ENCODE measurements at places on chromosomes 7 and 10.
A peak's percentile ranks its signal among the peaks of the same experiment; 100 is the strongest.

DNA sequence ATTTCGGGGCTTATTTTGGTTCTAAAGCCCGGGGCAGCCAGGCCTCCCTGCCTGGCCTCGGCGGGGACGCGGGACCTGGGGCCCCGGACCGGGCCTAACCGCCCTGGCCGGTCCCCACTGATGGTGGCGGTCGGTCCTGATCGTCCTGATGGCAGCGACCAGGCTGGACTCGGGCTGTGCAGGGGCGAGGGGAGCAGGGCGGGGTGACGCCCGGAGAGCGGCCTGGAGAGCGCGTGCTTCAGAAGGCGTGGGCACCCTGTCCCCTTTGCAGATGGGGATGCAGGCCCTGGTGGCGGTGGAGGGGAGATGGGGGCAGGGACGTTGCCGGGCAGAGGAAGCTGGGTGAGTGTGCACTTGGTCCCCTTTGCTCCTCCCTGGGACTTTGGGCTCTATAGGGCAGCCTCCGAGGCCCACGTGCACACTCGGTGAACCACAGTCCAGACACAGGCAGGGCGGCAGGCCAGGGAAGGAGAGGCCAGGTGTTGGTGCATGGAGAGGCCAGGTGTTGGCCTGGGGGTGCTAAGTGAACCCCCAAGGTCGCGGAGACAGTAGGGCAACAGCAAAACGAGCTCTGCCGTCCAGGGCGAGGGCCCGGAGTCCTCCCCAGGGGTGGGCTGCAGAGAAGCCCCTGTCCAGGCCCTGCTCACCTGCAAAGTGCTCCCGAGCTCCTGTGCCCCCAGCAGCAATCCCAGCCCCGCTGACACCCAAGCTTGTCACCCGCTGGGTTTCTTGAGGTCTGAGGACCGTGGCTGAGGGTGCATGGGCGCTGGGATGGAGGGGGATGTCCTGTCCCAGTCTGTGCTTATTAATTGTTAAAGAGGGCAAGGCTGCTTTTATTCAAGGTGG, 42.4 kb upstream of the FAM20C start:
- peak; percentile 67 for DNase-seq

DNA sequence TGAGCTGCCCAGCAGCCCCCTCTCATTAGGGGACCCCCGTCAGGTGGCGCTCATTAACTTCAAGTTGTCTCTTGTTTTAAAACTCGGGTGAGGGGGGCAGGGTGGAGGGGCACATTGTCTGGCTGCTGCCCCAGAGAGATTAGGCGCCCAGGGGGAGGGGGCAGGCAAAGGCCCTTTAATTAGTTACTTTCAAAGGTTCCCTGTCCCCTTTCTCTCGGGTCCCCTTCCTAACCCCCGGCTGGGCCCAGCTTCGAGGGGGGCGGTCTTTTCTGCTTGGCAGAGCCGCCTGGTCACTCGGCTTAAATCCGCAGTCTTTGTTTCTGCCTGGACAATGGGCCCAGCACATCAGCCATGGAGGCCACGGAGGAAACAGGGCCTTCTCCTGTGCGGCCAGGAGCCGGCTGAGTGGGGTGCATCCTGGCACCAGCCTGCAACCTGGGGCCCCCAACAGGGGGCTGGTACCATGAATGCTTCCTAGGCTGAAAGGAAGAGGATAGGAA, 38.9 kb upstream of the SLF2 start:
- no peak for DNase-seq

DNA sequence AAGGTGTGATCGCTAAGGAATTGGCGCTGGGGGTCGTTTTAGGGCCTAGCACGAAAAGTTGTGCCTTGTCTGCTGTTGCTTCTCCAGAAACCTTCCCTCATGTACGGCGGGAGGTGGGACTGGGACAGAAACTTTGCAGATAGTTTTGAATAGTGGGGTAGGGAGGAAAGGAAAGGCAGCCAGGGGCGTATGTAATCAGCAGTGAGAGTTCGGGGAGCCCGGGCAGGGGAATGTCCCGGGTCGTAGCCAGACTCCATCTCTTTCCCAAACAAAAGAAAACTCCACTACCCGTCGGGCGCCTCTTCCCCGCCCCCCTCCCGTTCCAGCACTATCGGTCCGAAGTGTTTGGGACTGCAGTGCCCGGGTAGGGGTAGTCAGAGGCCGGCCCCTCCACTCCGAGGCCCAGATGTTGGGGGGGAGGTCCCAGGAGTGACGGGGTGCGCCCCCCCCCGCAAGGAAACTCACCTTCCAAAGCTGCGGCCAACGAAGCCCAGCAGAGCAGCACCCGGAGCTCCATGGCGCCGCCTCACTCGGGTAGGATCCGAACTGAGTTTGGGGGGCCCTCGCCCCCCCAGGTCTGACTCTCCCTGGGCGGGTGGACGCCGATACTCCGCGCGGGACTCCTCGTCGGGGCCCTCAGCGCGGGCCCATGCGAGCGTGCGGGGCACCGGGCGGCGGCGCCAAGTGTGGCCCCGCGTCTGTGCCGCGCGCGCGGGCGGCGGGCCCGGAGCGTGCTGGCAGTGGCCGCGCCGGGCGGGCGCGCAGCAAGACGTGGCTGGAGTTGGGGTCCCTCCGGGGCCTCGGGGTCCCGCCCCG, 601 bp downstream of the EPHB4 start:
- no peak for DNase-seq

DNA sequence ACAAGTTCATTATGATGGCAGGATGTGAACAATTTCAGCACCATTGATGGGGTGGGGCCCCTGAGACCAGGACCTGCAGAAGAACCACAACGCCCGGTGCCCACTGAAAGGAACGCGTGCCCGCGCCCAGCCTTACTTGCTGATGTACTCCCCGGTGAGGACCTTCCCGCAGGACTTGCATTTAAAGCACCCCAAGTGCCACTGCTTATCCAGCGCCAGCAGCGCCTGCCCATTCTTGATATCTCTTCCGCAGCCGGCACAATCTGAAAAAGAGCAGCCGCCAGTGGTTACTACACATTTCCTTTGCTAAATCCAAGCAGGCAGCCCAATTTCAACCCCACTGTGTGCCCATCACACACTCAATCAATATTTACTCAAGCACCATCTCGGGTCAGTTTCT, 110.6 kb downstream of the ABLIM1 start:
- no peak for DNase-seq

DNA sequence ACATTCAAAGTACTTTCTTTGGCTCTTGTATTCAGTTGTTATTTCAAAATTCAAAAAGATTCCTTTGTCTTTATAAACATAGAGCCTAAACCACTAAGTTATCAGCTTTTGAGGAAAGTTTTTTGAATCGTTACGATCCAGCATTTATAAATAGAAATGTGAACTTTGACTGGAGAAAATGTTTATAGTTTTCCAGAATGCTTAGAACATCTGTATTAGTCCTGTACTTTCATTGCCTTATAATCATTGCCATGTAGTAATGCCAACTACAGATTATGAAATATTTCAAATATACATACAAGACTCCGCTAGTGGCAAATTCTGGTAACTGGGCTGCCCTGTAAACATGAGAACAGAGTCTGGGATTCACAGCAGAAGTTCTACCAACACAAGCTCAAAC, 191.3 kb upstream of the PRKCQ start:
- no peak for DNase-seq

GRCh38 chr10:12847361-12847975, 154.0 kb downstream of the CCDC3 start:
- DNase-seq: peak; percentile 64

DNA sequence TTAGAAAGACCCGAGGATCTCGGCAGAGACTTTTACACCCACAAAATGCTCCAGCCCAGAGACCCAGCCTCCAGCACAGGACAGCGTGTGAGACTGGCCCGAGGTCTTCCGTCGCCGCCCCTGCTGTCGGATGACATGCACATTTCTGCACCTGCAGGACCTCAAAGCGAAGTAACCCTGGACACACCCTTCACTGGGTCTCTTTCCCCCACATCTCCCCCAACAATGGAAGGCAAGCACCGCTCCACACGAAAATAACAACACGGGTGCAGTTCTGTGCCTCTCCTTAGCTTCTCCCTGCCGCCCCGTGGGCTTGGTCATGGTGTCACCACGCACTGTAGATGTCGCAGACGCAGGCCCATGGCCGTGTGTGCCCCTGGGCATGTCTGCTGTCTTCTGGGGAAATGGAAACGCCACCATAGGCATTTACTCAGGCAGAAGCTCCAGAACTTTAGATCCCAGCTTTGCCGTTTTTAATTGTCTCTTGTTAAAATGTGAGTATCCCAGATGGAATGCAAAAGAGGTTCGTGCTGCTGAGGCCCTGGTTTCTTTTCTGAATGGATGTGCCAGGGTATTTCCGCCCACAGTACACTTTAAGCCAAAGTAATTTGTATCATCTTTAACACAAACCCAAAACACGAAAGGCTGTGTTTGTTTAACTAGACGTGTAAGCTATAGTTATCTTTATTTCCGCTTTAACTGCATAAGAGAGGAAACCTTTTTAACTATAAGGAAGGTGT, 237.9 kb downstream of the MGMT start:
- DNase-seq: no peak

- DNase-seq: no peak
These were observed 125.2 kb downstream of the TACC2 start for GRCh38 chr10:122113945-122114747.

GRCh38 chr7:25454562-25455041, 226.3 kb upstream of the NPVF start:
- no peak for DNase-seq

DNA sequence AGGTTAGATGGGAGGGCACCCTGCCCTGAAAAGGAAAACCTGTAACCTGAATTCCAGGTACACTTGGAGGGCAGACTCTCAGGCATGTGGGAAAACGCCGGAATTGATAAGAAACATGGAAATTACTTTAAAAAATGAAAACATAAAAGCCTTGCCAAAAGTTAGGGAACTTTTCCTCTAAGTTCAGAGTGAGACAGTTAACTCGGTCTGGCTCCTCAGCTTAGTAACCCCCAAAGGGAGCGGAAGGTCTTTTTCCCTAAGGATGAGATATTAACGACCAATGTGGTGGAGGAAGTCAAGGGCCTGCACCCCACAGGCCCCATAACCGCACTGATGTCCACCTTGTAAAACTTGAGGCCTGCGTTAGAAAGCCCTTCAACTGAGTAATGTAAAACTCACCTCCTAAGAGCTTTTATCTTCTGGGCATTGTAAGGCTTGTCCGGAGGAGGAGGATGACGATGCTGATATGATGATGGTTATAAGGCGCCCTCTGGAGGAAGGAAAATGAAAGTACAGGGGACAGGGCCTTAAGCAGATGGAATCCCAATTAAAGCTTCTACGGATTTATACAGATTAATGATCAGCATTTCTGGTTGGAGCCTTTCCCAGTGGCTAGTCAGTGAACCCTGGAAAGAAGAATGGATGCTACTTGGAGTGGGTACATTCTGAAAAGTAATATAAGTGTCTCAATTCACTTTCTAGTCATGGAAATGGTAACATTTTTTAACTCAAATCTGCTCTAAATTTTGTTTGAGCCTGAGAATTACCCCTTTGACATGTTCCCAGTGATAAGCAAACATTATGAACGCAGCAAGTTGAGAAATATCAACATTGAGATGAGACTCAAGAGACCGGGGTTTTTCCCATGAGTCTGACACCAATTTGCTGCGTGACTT, 694 bp downstream of the COL1A2 start:
- DNase-seq: peak; percentile 22

DNA sequence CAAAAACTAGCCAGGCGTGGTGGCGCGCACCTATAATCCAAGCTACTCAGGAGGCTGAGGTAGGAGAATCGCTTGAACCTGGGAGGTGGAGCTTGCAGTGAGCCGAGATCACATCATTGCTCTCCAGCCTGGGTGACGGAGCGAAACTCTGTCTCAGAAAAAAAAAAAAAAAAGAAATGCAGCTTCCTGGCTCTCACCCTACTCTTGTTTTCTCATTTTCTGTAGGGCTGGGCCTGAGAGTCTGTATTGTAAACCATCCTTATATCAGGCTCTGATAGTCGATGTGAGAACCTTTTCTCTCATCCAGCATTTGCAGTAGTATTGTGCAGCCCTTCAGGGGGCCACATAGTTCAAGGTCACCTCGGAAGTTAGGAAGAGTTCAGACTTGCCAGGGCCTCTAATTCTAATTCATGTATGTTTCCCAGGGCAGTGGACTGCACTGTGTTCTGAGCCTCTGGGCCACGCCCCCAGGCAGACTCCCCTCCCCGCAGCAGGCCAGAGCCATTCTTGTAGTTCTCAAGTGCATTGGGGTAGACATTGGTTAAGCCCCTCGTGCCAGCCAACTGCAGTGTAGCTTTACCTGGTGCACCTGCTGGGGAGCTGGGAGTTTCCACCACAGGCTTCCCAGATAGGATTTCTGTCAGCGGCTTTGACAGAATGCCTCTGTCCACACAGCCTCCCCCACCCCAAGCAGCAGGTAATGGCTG, 38.3 kb upstream of the PDCD4 start:
- DNase-seq: no peak

- DNase-seq: no peak
These were observed 6.7 kb upstream of the OTUD1 start for GRCh38 chr10:23432166-23432565.

DNA sequence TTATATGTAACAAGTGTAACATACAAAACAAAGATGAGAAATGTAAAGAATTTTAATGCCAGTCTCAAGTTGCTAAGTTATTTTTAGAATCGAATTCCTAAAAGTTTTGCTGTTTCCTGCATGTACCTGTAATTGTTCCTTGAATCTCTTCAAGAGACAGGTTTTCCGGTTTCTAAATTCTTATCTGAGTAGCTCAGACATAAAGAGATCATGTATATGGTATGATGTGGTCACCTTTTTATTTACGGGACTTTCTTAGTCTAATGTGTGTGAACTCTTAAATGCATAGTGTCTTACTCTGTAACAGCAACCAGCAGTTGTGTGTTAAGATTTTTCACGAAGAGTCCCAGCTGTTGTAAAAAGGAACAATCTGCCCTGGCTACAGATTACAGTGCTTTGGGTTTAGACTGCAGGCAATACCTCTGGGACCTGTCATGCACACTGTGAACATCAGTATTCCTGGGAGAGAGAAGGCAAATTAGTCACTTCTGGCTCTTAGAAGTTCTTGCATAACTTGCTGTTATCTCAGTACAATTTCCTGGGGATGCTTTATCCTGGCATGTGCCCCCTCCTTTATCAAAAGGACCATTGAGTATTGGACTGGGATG, 263.4 kb downstream of the BICC1 start:
- no peak for DNase-seq

- DNase-seq: no peak
These were observed 127.9 kb downstream of the NRF1 start for GRCh38 chr7:129739427-129739826.

GRCh38 chr7:2698581-2699288, 10.7 kb downstream of the AMZ1 start:
- DNase-seq: peak; percentile 78

- no peak for DNase-seq
These were observed 473.8 kb downstream of the KCNMA1 start for GRCh38 chr10:77163670-77164348.

- no peak for DNase-seq
These were observed 85.4 kb downstream of the DOCK4 start for GRCh38 chr7:112120696-112121217.
